ENCODE measurements at places on chromosomes 12 and 14.

DNA sequence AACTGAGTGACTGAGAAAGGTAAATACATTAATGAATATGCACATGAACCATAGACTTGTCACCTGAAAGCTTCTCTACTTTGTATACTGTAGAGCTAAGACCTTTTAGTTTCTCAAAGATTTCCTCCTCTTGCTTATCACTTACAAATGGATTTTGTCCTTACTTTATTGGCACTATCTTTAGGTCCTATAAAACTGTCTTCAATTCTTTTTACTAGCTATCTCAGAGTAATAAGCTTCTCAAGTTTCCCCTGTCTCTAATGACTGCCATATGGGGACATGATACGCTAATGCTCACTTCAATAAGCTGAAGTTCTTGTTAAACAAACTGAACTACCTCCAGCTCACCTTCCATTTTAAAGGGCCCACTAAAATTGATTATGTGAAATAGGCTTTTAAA, 468.2 kb upstream of the CCDC196 start:
- no peak for DNase-seq

GRCh38 chr14:106199097-106199496, 672.7 kb downstream of the TMEM121 start:
- DNase-seq = no peak

DNA sequence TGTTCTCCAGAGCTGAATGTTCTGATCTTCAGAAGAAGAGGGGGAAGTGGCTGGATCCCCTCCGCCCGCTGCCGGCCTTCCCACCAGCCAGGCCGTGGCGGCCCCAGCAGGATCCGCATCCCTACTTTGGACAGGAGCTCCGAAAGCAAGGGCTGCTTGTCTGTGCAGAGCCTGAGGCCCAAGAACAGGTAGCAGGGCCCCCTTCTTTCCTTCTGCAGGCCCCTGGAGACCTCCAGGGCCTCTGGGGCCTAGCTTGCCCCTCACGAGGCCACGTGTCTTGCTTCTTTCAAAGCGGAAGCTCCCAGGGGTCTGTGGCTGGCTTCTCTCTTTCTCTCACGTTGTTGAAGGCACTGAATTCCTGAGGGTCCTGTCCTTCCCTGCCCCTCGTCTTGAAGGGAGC, 13.2 kb downstream of the PGF start:
- DNase-seq = no peak

DNA sequence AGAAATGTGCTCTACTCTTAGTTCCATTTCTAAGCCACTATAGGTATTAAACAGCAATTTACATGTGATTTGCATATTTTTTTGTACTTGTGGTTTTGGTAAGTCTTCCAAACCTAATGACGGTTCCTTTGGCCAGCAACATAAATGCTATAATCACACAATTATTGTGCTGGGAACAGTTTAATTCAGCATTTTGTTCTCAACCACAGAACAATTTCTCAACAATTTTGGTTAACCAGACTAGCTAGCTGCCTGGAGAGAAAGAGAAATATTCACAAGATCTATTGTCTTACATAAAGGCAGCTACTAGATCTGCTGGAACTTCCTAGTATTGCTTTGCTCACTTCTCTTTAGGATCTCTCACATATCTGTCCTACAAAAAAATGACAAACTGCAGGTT, 265.3 kb downstream of the SOX5 start:
- DNase-seq = no peak

DNA sequence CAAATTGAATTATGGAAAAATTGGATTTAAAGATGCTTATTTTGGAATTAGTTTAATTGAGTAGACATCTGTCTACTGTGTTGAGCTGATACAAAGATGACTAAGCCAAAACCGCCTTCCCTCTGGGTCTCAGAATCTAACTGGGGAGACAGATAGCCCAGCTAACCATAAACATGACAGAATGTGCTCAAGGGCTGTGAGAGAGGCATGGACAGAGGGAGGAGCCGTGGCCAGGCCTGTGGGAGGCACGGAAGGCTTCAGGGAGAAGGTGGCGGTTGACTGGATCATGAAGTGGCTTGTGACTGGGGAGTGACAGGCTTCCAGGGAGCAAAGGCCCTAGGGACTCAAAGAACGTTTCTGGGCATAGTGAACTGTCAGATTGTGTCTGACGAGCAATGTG, 74.6 kb downstream of the DACT1 start:
- no peak for DNase-seq

- no peak for DNase-seq
Observed at GRCh38 chr12:107448198-107448597, 237.4 kb upstream of the PWP1 start.

GRCh38 chr14:52937306-52937705, 13.5 kb downstream of the FERMT2 start:
- no peak for DNase-seq

DNA sequence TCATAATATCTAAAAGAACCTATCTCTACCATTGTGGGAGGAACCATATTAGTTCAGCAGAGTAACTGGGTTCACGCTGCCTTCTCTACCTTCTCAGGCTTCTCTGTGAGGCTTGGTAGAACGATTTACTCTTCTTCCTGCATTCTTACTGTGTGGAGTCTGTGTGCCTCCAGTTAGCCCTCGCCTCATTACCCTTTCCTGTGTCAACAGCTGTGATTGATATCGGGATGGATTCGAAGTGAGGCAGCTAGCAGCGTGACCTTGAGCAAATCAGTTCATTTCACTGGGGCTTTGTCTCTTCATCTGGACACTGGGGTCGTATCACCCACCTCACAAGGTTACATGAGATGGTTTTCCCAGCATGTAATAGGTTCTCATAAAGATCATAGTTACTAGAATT, 4.6 kb upstream of the VRK1 start:
- no peak for DNase-seq

- no peak for DNase-seq
Observed at GRCh38 chr12:49529414-49529813, 9.4 kb upstream of the KCNH3 start.

DNA sequence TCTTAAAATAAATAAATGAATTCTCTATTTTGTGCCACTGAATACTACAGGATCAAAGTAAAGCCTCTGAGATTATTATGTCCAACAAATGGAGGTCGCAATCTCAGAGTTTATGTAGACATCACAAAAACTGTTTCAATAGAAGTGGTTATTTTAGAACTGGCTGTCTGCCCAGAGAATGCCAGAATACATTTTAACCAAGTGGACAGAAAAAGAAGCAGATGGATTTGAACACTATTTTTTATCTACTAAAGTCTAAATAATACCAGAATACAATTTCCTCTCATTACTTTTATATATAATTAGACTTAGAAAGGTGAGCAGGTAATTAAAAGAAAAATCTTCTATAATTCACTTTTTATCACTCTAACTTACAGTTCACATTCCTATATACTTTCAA, 118.3 kb downstream of the MED13L start:
- no peak for DNase-seq

DNA sequence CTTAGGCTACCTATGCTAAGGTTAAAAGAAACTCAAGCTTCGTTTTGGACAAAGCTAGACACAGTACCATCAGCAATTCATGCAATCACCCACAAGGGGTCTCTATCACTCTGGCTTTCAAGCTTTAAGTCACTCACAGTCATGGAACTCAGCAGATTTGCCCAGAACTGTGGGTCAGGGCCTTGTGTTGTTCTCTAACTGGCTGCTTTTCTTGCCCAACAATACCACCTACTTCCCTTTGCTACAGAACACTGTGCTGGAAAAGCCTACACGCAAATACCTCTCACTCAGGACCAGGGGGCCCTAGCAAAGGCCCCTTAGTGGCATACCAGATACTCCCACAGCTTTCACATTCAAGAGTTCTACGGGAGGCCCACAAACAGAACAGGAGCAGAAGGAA, 9.1 kb downstream of the NEMP1 start:
- DNase-seq = peak; percentile 49

GRCh38 chr14:77055306-77055705, 26.8 kb upstream of the IRF2BPL start:
- no peak for DNase-seq

DNA sequence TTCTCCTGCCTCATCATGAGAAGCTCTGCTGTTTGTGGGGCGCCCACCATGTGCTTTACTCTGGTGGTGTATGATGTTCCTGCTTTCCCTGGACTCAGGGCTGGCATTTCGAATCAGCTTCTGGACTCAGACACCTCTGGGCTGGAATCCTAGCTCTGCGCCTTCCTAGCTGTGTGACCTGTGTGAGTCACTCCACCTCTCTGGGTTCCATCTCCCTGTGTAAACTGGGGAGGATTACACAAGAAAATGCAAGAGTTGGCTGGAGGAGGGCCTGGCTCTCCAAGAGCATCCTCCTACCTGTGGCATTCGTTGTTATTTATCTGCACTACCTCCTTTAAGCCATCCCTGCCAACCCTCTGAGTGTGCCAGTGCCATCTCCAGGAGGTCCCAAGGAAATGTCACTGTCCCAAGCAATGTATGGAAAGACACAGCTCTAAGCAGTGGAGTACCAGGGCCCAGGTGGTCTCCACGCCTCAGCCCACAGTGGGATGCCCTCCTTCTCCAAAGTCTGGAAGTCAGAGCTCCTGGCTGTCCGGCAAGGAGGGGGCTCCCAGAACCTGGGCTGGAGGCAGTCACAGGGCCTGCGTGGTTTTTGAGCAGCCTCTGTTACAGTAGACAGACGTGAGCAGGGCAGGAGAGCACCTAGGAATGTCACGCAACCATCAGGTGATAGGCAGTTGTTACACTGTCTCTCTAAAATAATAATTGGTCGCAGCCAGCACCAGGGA, 7.3 kb upstream of the TNFAIP2 start:
- DNase-seq = no peak

GRCh38 chr12:3604748-3605586, 114.0 kb downstream of the PRMT8 start:
- DNase-seq = no peak

GRCh38 chr12:54535474-54535873, 13.9 kb upstream of the PDE1B start:
- no peak for DNase-seq

DNA sequence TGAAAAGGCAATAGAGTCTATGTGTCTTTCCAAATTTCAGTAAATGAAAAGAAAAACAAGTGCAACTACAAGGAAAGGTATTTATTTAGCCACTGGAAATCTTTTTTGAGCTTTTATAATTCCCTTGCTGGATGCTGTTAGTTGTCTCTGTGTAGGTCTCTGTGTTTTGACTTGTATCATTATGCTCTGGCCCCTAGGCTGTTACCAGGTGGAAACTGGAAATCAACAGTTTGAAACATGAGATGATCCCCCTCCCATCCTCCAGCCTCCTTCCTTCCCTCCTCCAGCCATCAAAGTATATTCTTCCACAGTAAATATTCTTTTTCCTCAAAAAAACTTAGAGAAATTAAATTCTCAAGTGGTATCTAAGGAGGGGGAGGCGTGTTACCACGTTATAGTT, 934 bp upstream of the DCN start:
- no peak for DNase-seq

- no peak for DNase-seq
Observed at GRCh38 chr12:52029685-52030084, 21.6 kb upstream of the NR4A1 start.

- DNase-seq = peak; percentile 28
Observed at GRCh38 chr14:21825149-21825743, 151.6 kb upstream of the OR4E1 start.

GRCh38 chr12:85632390-85632789, 203.8 kb downstream of the RASSF9 start:
- DNase-seq = no peak

DNA sequence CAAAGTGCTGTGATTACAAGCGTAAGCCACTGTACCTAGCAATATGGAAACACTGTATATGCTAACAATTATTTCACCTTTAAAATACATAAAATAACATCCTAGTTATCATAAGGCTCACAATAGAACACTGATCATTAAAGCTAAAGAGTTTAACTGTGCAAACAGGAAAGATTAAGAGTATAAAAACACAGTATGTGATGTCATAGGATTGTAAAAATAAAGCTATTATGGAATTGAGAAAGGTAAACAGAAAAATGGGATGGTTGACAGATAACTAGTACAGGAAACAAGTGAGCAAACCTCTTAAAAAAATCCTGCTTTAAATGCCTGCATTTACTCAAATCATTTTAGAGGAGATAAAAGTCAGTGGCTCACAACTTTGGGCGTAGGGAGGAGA, 10.8 kb upstream of the IPO8 start:
- DNase-seq = no peak

DNA sequence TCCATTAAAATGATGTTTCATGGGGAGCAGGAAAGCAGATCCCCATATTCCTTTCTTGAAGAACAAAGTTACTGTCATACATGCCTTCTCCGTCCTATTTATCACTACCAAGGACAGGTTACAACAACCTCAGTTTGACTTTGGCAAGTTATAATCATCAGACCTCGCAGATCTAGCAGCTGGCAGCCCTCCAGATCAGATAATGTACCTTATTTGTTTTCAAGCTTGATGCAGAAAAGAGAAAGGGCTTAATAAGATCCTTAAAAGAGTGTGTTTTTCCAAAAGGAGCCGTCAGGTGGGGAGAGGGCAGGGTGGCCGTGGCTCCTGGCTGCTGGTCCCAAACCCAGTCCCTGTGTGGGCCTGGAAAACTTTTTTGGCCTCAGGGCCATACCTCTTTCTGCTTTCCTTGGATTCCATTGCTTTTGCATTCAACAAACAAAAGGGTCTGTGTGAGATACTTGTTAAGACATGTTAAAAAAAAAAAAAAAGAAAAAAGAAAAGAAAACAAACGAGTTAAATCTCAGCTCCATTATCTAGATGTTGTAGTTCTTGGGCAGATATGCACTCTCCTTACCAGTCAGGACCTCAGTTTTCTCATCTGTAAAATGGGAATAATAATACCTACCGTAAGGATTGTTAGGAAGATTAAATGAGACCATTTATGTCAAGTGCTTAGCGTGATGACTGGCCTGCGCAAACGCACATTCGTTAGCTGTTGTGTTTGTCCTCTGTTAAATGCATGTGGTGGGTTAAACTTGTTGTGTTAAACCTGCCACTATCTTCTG, 64.6 kb downstream of the B4GALNT3 start:
- DNase-seq = no peak

- no peak for DNase-seq
Observed at GRCh38 chr12:72511906-72512305, 239.7 kb downstream of the TRHDE start.

- DNase-seq = no peak
Observed at GRCh38 chr14:57884175-57884574, 18.3 kb upstream of the SLC35F4 start.

DNA sequence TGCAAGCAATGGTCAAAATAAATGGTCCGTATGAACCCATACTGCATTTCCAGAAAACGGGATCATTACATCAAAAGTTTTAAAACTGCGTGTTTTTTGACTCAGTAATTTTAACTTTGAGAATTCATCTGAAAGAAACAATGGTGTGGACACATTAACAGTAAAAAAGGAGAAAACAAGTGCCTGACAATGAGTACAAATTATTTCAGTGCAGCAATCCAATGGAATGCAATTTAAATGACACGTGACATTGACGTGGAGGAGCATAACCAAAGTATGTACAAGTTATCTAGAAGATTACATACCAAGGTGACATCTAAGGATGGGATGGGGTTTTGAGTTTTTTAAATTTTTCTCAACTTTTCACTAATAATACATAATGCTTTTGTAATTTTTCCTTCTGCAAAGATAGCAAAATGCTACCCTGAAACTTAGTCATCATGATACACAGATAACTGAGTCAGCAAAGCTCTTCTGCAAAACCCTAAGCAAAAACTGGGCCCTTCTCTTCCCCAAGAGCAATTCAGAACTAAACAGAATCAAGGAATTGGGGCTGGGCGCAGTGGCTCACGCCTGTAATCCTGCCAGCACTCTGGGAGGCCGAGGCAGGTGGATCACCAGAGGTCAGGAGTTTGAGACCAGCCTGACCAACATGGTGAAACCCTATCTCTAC, 20.4 kb downstream of the HNRNPC start:
- no peak for DNase-seq
